CD4-positive, alpha-beta T cell treated with Interleukin-17A for 1 hour (primary cell): ENCODE measurements at places on chromosomes 7 and 10.

DNA sequence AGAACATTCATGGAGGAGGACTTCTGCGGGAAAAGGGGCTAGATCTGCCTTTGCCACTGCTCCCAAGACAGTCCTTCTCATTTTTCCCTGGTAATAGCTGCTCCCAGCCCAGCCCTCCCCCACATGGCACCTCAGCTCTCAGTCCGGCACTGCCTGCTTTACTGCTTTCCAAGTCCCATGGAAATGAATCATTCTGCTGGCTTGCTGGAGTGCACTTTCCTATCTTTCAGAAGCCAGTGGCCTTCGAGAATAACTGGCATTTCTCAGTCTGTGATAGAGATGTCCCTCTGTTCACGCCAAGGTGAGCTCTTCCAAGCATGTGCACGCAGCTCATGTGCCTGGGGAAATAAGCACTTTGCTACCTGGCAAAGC is 61.4 kb downstream of the SYPL1 start:
- no peak for DNase-seq

DNA sequence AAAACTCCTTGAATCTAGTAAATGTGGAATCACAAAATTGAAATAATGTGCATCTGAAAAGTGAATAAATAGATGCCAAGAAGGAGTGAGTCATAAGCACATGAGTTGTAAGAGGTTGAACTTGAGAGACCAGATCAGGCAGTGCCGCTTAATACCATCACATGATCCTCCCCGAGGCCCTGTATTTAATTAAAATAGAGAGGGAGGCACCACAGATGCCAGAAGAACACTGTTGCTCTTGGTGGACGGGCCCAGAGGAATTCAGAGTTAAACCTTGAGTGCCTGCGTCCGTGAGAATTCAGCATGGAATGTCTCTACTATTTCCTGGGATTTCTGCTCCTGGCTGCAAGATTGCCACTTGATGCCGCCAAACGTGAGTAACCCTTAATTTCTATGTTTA is at the start of gene GPNMB:
Gene GPNMB, plus strand, starts transcription at position 221 of the 400 bp plus-strand sequence. Its CDS starts 83 bp downstream, at position 304.
- DNase-seq: no peak

- DNase-seq: no peak
These were observed 40.9 kb downstream of the SMURF1 start for GRCh38 chr7:99102809-99103690.

DNA sequence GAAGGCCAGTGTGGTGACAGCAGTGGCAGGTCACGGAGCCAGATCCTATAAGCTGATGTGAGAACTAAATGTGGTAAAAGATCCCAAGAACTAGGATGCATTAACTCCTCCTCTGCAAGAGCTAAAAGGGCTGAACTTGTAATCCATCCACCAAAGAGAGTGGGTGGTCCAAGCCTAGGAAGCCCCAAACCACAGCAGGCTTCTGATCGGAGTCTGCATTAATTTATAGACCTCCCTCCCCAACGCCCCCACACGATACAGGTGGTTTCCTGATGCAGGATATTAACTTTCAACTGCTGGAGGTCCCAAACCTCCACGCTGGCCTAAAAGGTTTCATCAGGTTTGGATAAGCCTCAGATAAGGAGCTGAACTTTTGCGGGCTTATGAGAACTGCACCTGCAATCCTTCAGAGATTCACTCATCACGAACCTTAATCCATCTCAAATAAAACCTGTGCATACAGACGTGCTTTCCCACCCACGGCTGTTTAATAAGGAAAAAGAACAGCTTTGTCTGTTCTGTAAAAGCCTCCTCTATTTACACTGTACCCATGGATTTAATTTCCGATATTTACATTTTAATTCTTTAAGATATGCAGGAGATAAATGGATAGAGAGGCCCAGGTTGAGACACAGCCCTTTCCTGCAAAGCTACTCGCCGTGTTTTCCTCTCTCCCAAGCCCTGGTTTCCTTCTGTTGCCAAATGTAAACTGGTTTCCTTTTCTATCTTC is 74.9 kb downstream of the GFRA1 start:
- no peak for DNase-seq

- DNase-seq: no peak
These were observed 748.4 kb upstream of the PHF14 start for GRCh38 chr7:10225275-10225674.
